ENCODE measurements at places on chromosomes 2 and 18.

- no peak for DNase-seq
Observed at GRCh38 chr18:74499633-74500032, 3.5 kb downstream of the CNDP2 start.

GRCh38 chr18:59604877-59605276, 92.3 kb downstream of the CCBE1 start:
- no peak for DNase-seq

GRCh38 chr2:215816424-215816823, 196.9 kb downstream of the MREG start:
- no peak for DNase-seq

GRCh38 chr2:107128381-107128780, 242.4 kb upstream of the ST6GAL2 start:
- DNase-seq = no peak

DNA sequence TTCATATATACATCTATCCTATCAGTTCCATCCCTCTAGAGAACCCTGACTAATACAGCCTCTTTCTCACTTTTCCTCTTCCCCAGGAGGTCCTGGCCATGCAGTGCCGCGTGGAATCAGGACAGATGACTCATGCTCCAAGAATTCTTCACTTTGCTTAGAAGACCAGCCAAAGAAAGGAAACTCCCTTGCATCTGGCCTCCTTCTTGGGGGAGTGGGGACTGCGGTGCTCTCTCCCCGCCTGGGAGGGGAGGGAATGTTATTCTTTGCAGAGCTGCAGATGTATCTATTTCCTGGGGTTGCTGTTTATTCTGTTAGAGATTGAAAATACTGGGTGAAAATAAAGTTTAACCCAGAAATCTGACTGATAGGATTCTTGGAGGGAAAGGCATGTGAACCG, 111.5 kb upstream of the SH3BP4 start:
- DNase-seq = no peak

- no peak for DNase-seq
Observed at GRCh38 chr2:47249931-47250330, 94.8 kb upstream of the STPG4 start.

- DNase-seq = no peak
Observed at GRCh38 chr2:165560377-165560988, 91.0 kb downstream of the CSRNP3 start.

DNA sequence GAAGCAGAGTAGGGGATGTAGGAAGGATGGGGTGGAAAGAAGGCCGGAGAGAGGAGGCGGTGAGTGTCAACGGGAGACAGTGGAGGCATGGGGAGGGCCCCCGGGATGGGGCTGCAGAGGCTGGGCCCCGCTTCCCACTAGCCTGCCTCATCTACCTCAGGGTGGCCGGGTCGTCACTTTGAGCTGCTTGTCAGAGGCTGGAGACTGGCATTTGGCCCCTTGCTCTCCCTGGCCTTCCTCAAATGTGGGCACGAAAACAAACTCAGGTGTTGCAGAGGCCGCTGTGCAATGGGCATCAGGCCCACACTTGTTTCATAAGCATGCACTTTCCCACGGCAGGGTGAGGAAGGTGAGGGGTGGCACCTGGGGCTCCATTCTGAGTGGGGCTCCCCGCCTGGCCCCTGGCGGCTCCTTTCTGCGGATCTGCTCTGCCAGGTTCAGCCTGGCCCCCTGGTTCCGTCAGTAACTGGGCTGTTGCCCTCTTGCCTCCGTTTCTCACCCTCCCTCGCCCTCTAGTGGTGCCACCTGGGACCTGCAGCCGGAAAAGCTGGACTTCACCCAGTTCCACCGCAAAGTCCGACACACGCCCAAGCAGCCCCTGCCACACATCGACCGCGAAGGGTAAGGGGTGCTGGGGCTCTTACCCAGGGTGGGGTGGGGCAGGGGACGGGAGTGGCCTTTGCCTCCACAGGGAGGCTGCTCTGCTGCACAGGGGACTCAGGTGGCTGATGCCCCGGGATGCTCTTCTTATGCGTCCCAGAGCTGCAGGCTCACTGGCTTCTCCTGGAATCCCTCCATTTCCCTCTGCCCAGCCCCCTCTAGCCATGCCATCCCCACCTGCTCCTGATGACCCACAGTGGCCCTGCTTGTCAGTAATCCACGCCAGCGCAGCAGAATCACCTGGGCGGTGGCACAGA, 125.4 kb downstream of the CTIF start:
- DNase-seq = peak; percentile 6

- DNase-seq = no peak
Observed at GRCh38 chr2:190547886-190548285, 13.4 kb upstream of the NEMP2 start.

- no peak for DNase-seq
Observed at GRCh38 chr2:131063501-131064283, 29.6 kb downstream of the FAM168B start.

GRCh38 chr2:126672980-126673605, 17.1 kb downstream of the GYPC start:
- no peak for DNase-seq

DNA sequence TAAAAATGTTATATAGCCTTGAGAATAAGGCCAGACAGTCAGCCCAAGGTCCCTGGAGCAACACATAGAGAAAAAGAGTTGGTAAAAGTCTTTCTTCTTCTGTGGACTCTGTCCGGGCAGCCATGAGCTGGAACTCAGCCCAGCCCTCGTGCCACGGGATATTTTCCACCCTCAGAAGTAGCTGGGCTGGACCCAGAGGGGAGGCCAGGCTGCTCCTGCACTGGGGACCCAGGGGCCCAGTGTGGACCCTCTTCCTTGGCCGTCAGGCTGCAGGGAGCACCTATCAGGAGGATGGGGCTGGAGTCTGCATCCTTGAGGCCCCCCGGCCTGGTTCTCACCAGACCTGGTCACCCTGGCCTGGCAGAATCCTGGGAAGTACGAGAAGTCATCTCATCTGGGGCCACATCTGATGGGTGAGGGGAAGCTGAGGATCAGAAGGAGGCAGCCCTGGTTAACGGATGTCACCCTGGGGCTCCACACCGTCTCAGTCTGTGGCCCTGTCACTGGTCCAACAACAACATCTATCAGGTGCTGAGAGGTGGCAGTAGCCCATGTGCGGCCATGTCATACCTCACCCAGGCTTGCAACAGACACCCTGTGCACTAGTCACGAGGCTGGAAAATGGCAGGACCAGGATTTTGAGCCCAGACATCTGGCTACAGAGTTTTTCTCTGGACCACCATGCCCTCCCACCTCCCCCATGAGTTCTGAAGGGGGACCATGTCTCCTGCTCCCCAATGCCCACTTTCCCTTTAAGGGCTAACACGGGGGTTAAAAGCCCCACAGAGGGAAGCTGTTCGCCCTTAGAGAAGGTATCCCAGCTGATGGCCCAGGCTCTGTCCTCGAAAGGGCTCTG, 33.0 kb downstream of the SDC1 start:
- no peak for DNase-seq

GRCh38 chr2:54613794-54614257, 109.6 kb upstream of the EML6 start:
- DNase-seq = peak; percentile 15

- no peak for DNase-seq
Observed at GRCh38 chr2:76464310-76464709, 753.6 kb upstream of the GCFC2 start.

DNA sequence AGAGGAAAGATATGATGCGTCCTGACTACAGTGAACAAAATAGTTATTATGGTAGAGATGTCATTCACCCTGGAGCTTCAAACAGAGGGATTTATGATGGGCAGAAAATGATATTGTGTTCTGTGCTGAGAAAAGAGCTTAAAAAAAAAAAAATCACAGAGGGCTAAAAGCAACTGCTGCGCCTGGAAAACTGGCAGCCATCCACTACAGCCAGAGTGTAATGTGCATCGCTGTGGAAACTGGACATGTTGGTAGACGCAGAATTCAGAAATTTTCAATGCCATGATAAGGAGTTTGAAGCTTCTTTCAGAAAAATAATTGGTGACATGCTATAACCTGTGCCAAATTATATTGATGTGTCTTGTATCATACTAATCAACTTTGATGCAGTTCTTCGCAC, 122.9 kb upstream of the SOX11 start:
- DNase-seq = no peak

GRCh38 chr18:59646228-59646962, 50.8 kb downstream of the CCBE1 start:
- DNase-seq = no peak

- peak; percentile 33 for DNase-seq
Observed at GRCh38 chr2:144239726-144240125, 280.2 kb downstream of the ZEB2 start.

- no peak for DNase-seq
Observed at GRCh38 chr2:234178330-234179030, 128.0 kb downstream of the SPP2 start.

DNA sequence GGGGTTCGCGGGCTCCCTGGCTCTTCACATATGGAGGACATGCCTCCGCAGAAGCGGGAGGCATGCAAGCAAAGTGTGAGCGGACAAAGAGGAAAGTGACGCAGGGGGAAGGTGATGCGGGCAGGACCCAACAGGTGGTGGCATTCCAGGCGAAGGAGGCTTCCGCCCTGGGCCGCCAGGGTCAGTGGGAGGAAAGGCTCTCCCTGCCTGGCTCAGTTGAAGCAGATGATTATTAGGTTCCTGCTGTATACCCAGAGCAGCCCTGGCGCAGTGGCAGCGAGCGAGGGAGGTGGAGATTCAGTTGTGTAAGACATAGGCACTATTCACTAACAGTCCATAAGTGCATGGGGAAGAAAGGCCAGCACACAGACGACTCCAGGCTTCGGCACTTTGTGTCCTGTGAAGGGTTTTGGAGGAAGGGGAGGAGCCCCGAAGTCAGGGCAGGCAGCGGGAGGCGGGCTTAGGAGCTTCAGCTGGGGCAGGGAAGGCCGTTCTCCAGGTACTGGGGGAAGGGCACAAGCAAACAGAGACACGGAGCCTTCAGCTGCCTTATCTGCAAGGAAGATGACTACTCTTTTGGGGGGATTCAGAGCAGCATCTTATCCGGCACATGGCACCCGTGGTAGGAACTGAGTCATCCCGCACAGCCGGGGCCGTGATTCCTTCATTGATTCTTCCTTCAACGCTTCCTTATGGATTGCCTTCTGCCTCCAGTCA, 89.8 kb downstream of the TGOLN2 start:
- no peak for DNase-seq

DNA sequence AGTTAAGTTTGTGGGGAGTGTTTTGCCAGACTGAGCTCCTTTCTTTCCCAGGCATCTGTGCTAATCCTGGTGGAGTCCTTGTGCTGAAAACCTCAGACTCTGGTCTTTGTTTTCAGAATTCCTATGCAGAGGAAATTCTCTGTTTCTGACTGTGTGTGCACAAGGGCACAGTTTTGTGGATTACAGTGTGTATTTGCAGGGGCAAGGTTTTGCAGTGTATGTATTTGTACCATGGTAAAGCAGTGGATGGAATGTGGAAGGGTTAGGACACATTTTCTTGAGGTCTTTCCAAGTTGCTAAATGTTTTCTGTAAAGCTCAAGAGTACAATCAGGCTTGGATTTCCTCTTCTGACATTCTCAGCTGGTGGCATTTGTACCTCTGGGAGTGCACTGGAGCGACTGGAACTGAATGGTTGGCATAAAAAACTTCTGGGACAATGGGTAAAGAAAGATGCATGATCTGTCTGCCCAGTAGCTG, 139.5 kb upstream of the RND3 start:
- DNase-seq = no peak

DNA sequence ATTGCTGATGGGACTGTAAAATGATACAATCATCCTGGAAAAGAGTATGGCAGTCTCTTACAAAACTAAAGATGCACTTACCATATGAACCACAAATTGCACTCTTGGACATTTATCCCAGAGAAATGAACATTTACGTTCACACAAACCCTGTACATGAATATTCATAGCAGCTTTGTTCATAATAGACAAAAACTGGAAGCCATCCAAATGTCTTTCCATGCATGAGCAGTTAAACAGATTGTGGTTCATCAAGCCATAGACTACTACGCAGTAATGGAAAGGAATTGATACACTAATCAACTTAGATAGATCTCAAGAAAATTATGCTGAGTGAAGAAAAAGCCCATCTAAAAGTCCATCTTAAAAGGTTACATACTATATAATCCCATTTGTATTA, 156.1 kb upstream of the SLC39A10 start:
- no peak for DNase-seq

DNA sequence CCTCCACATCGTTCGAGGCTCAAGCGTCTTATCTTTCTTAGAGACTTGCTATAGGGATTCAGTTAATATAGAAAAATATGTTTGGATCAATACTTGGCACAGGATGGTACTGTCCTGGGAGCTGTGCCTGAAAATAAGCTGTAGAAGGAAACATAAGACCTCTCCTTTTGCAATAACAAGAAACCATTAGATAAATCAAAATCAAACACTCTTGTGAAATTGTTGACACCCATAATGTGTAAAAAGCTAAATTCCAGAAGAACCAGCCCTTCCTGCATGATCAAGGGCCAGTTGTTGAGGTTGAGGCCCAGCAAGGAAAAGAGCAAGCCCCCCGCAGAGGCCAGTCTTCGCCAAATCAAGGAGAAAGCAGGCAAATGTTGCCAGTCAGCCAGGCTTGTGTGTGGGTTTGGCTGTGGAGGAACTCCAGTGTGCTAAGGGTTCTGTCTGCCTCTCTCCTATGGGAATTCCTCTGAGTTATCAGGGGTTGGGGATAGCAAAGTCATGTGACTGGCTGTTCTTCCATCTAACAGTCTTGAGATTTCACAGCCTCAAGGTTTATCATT, 185.7 kb downstream of the ACKR3 start:
- DNase-seq = no peak

GRCh38 chr2:25673300-25674076, at the start of gene DTNB:
DTNB (minus strand) TSS chr2:25673577; CDS start chr2:25652660, 20,917 bp downstream.
- peak; percentile 63 for DNase-seq

GRCh38 chr18:24991141-24992060, 360.6 kb downstream of the ZNF521 start:
- DNase-seq = no peak

- DNase-seq = no peak
Observed at GRCh38 chr18:62942578-62942977, 227.2 kb downstream of the PHLPP1 start.

- no peak for DNase-seq
Observed at GRCh38 chr18:52750995-52751394, 411.0 kb downstream of the DCC start.

DNA sequence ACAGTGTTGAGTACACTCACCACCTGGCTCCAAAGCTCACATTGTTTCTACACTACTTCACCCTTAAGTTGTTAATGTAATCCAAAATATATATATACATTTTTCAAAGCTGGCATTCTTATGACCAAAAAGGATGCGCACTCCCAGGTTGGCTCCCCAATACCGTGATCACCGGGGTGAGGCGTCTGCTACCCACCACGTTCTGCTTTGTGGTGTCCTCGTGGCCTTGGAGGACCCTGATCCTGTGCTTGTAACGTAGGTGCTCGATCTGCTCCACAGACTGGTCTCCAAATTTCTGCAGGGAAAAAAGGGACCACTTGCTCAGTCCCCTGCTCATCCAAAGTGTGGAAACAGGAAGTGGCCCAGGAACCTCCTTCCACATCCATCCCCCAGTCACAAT, 25.8 kb downstream of the RPL31 start:
- no peak for DNase-seq

- no peak for DNase-seq
Observed at GRCh38 chr2:64203858-64204632, 59.8 kb upstream of the PELI1 start.

DNA sequence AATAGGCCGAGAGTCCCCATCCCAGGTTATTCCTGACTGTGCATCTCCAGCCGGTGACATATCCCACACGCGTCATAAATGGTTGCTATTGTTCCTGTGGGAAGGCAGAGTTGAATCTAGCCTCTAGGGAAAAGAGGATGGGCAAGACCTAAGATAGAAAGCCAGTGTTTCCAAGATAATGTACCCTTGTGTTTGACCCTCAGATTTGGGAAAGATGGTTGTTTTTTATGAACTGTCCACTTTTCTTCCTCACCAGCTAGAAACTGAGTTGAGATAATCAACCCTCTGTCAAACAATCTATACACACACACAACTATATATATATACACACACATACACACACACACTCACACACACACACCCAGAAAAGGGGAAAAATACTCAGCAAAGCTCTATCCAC, 131.0 kb downstream of the PRKCE start:
- DNase-seq = no peak
